ENCODE measurements at places on chromosomes 3 and 15. TPM values are rescaled to one million over a fixed set of nuclear protein-coding genes. Genes with fewer than 3 reads are reported as not detected.
A peak's percentile ranks its signal among the peaks of the same experiment; 100 is the strongest.

Gene FANCD2OS
- total RNA-seq = not detected

DNA sequence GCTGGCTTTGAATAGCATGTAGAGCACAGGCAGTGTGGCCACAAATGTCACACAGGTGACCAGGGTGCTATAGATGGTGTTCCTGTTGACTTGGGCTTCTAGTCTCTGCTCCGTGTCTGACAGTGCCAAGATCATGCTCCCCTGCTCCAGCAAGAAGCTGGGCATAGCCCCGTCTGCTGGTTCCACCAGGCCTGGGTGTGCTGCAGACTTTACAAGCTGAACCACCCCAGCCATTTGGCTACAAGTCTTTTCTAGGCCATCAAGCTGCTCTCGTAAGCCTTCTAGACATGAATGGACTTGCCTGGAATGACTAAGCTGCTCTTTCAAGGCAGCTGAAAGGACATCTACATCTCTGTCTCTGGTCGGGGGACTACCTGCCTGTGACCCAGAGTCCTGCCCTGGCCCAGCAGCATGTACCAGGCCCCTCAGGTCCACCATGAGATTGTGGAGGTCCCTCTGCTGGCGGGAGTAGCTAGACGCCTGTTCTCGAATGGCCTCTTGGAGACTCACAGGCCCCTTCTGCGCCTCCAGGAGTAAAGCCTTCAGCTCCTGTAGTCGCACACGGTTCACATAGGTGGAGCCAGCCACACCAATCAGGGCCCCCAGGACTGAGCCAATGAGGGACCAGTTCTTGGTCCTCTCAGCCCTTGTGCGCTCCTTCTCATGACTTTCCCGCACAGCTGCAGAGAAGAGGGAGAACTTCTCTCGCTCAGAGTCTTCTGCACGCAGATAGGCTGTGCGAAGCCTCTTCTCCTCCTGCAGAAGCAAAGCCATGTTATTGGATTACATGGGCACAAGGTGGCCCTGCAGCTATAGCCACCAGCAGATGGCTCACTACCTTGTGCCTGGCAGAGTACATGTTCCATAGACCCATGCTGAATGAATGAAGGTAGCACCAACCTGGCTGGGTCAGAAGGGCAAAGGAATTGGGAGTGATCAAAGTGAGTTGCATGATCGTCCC, 2.8 kb upstream of the PLXNB1 start:
- DNase-seq = no peak

DNA sequence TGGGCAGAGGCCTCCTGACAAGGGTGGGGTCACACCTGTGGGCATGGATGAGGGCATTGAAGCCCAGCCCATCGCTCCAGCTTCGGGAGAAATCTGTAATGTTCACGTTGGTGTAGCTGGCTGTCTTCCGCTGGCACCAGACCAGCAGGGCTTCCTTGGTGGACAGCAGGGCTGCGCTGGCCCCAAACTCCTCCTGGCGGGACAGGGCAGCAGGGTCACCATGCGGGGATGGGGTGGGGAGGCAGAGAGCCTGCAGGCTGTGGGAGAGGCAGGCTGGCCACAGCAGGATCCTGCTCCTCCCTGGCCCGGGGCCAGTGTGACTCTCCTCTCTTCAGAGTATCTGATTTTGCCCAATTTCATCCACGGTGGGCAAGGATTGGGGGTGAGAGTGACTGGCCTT, 6.0 kb downstream of the SPTBN5 start:
- no peak for DNase-seq

DNA sequence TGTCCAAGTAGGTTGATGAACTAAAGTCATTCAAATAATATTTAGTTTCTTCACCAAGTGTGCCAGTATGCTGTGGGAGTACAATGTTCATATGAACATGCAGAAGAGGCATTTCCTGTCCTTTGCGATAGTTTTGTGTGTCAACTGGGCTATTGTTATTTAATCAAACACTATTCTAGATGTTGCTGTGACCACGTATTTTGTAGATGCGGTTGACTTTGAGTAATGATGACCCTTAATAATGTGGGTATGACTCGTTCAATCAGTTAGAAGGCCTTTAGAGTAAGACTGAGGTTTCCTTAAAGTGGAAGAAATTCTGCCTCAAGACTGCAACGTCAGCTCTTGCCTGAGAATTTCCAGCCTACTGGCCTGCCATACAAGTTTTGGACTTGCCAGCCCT, 470.7 kb upstream of the CBLB start:
- DNase-seq = no peak

Gene LRRC31
- not detected for total RNA-seq

DNA sequence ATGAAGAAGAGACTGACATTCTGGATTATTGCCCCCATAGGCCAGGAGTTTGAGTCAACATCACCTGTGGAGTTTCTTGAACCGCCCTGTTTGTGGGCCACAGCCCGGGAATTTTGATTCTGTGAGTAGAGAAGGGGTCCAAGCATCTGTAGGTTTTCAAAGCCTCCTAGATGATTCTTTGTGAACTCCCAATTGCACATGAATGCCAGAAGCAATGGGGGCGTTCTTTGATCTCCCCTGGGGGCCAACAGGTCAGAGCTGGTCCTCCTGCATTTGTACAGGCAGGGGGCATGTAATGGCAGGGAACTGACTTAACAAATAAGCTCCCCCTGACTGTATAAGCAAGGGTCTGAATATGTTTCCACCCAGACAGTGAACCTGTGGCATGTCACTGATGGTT, 260.3 kb downstream of the SLCO3A1 start:
- DNase-seq = no peak

Gene TEX55
- not detected for total RNA-seq

DNA sequence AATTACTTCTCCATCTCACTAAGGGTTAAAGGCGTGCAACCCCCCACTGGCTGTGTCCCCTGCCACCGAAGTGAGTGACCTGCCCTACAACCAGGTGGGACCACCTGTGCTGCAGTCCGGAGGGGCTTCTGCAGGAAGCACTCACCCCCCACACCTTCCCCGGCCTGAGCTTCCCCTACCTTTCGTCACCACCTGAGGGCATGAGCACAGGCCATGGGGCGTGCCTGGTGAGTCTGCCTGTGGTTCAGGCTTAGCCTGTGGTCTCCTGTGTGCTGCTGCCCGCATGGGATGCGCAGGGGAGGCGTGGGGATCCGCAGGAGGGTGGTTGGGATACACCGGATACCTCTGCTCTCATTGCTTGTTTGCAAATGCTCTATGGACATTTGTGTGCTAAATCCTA, 46.0 kb downstream of the KLHL25 start:
- DNase-seq = peak; percentile 27

DNA sequence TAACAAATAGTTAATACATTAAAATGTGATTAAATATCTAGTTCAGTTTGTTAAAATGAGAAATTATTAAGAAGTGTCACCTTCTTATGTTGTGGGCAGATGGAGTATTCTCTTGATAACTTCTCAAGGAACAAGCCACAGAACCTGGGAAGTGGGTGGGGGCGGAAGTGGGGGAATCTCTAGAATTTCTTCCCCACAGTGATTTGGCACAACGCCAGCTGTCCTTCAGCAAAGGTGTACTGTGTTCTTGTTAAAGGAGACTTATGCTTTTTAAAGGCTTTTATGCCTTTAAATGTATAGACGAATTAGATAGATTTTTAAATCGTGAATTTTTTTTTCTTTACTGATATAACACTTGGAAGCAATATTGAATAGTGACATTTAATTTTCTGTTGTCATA, 42.4 kb downstream of the SEC22A start:
- DNase-seq = no peak

Gene MESP2
- total RNA-seq = not detected

DNA sequence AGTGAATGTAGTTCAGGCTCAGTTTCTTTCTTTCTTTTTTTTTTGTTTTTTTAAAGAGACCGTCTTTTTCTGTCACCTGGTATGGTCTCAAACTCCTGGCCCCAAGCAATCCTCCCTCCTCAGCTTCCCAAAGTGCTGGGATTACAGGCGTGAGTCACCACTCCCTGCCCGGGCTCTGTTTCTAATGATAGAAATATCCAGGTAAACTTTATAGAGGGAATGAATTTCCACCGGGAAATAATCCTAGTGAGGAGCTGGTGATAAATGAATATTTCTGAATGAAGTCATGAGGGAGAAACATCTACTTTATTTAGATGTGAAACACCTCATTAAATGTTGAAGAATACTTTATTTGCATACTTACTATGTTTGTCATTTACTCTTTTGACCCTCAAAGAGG, 7.2 kb downstream of the RNF13 start:
- no peak for DNase-seq

- DNase-seq = peak; percentile 3
Observed at GRCh38 chr3:42752441-42752840, 20.6 kb downstream of the CCDC13 start.
